ENCODE measurements at places on chromosomes 1 and 21.

- DNase-seq, result no peak
These were observed 250.9 kb upstream of the PBX1 start for GRCh38 chr1:164308101-164308500.

GRCh38 chr1:16162163-16162822, 6.4 kb upstream of the EPHA2 start:
- peak; percentile 74 for DNase-seq

- no peak for DNase-seq
These were observed 23.1 kb downstream of the RNF187 start for GRCh38 chr1:228510101-228510802.

DNA sequence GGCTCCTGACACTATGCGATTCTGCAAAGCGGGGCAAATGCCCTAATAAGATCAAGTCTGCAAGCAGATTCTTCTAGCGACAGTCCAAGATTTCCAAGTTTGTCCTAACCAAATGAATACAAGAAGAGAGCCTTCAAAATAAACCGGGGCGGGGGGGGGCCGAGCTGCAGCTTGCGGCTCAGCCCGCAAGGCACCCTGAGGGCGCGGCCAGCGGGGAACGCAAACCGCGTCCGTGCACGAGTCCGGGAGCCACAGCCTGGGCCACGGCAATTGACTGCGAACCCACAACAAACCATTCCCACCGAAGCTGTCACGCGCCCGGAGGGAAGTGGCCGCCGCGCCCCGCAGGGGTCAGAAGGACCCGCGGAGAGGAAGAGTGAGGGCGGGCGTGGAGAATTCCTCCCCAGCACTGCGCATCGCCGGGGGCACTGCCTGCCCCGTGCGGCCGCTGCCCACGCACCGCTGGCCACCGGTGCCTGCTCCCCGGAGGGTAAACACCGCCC, 687 bp downstream of the TGFBR3 start:
- peak; percentile 9 for DNase-seq

- DNase-seq, result no peak
These were observed 77.0 kb upstream of the LRRC8D start for GRCh38 chr1:89743788-89744187.

DNA sequence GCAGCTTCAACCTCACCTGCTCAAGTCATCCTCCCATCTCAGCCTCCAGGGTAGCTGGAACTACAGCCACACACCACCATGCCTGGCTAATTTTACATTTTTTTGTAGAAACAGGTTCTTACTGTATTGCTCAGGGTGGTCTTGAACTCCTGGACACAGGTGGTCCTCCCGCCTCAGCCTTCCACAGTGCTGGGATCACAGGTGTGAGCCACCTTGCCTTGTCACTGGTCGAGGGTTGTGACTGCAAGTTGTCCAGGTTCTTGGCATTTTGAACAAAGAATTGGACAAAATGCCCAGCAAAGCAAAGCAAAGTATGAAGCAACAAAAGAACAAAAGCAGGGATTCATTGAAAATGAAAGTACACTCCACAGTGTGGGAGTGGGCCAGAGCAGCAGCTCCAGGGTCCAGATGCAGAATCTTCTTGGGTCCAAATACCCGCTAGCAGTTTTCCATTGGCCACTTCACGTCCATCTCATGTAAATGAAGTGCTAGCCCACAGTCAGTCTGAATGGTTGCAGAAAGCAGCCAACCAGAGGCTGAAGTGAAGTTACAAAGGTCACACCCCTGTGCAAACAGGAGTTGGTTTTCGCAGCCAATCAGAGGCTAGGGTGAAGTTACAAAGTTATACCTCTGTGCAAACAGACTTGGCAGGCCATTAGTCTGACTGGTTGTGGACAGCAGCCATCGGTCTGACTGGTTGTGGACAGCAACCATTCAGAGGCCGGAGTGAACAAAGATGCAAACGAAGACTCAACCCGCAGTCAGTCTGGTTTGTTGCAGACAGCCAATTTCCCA, 109.5 kb upstream of the KIF26B start:
- DNase-seq, result peak; percentile 23

- DNase-seq, result peak; percentile 41
These were observed 37.3 kb downstream of the HSD3B1 start for GRCh38 chr1:119544165-119544762.

- DNase-seq, result no peak
These were observed 5.7 kb upstream of the TRAF5 start for GRCh38 chr1:211320980-211321379.

Measured in iPS-NIHi11 (cell line).